ENCODE measurements at places on chromosomes 16 and 17. TPM values are rescaled to one million over a fixed set of nuclear protein-coding genes. Genes with fewer than 3 reads are reported as not detected.

The TMED6 gene
- total RNA-seq: not detected

The OTOP3 gene
- not detected for total RNA-seq

The CSF3 gene
- total RNA-seq: 1.3 TPM

The KRT36 gene
- not detected for total RNA-seq

The CLEC3A gene
- total RNA-seq: not detected

The CDH1 gene
- 0.28 TPM for total RNA-seq
